ENCODE measurements at places on chromosomes 1 and 21.

- no peak for DNase-seq
Observed at GRCh38 chr1:204962742-204963632, 80.0 kb upstream of the CNTN2 start.

DNA sequence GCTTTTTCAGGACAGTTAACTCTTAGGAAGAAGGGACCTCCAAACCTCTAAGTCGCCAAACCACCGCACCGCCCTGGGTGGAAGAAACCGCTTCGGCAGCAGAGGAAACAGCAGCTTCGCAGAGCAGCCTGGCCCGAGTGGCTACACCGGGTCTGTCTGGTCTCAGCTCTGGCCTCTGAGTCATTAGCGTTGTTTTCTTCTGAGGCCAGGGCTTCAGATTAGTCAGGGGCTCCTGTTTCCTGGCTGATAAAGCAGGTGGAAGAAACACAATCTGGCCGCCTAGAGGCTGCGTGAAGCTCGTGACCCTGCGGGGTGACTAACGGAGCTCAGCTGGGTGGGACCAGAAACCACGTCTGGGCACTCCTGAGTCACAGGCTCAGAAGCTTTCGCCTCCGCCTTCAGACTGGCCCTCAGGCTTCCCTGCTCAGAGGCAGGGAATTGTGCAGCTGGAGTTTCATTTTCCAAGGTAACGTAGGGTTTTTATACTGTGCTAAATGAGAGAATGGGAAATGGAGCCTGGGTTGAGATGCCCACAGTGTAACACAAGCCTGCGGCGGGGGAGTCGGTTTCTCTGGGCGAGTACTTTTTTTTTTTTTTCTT is 44.9 kb downstream of the CHAF1B start:
- peak; percentile 12 for DNase-seq

- no peak for DNase-seq
Observed at GRCh38 chr1:11804666-11805421, 920 bp downstream of the MTHFR start.

GRCh38 chr1:222786121-222786520 is 28.7 kb upstream of the DISP1 start:
- no peak for DNase-seq

GRCh38 chr21:15058854-15059263 is 5.9 kb downstream of the NRIP1 start:
- DNase-seq, result no peak

DNA sequence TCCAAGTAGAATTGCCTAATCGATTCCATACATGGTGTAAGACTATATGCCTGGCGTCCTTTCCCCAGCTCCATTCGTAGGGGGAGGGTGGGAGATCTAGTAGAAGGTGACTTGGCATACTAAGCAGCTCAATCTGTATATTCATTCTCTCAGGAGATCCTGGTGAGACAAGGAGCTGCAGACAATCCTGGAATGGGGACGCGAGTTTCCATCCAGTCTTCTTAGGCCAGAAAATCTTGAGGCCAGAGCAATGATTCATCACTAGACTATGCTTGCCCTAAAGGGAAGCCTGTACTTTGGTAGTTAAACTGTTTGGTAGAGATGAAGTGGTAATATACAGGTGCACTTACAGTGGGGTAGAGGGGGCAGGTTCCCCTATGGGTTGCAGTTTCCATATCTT is 468.7 kb downstream of the ADGRL2 start:
- no peak for DNase-seq

DNA sequence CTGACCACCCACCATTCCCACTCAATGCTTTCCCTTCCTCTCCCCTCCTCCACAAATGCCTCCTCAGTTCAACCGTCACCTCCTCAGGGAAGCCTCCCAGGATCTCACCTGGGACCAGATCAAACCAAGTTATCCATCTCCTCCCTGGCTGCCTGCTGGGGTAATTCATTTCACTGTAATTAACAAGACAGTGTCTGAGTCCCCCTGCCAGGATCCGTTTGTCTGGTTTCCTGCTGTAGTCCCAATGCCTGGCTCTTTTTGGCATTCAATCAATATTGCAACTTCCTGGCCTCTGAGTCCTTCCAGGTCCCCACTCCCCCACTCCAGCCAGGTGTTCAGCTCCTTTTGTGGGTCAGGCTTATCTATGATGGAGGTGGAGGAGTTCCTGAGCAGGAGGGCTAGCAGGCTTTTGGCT is 687.7 kb downstream of the PTPRU start:
- DNase-seq, result no peak

DNA sequence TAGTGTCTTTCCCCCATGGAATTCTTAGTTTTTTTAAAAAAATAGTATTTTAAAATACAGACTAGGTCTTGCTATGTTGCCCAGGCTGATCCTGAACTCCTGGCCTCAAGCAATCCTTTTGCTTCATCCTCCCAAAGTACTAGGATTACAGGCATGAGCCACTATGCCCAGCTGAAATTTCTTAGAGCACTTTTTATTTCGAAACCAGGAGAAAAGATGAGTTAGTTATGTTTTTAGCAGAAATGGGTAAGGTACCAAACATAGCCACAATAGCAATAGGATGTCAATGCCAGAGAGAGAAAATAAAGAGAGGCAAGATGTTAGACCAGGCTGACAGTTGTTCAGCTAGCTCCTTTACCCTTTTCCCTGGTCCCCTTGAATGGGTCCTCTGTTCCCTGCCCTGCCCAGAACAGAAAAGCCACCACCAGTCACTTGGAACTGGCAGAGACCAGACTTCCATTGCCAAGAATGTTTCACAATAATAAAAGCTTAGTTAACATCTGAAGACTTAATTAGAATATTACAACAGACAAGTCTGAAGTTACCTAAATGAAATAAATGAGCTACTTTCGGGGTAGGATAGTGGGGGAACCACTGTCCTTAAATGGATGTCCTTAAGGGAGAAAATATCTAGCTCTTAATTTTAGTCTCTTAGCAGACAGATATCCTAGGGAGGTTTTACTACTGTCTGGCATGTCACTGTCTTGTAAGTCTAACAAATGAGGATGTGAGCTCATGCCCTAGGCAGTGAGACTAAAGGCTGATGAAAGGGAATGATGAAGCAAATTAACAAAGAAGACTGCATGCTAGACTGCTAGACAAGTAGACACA is 54.3 kb downstream of the ABL2 start:
- DNase-seq, result no peak

DNA sequence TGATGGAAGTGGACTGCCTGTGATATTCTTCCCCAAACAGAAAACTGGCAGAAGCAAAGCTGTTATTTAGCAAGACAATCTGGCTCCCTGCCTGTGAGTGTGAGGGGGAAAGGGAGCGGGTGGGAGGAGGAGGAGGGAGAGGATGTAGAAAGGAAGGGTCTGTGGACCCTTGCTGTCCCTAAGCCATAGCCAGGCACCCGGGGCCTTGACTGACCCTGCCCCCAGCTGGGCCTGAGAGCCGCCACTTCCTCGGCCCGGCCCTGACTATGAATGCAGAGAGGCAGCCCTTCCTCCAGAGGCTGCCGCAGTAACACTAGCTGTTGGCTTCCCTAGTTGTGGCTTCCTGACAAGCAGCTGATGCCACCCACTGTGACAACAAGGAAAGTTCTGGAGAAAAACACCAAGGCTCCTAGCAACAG is 13.9 kb downstream of the PLA2G2F start:
- no peak for DNase-seq

DNA sequence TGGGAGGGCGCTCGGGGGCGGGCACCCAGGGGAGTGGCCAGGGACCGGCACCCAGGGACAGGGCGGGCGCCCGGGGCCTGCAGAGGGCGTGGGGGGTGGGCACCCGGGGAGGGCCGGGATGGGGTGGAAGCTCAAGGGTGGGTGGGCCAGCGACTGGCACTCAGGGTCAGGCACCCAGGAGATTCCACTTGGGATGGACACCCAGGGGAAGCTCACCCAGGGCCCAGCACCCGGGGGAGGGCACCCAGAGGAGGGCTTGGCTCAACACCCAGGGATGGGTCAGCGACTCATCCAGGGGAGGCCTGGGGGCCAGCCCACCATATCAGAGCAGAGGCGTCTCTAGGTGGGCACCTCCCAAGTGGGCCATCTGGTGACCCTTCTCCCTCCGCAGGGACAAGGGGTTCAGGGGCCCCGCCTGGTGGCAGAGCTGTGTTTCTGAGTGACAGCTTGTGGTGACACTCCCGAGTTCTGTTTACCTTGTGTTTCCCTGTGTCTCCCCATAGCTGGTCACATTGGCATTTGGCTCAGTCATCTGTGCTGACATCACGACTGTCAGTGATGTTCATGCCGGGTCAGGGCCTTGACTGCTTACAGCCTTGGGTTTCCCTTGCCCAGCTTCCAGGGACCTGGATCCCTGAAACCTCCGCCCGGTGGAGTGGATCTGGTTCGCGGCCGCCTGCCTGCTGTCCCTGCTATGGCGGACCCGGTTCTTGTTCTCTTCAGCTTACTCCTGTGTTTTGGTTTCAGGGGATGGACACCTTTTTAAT is 749 bp downstream of the IBA57 start:
- peak; percentile 29 for DNase-seq

- DNase-seq, result no peak
Observed at GRCh38 chr1:32357614-32358013, 4.7 kb downstream of the FAM229A start.

- DNase-seq, result no peak
Observed at GRCh38 chr1:167249702-167250101, 29.0 kb downstream of the POU2F1 start.

DNA sequence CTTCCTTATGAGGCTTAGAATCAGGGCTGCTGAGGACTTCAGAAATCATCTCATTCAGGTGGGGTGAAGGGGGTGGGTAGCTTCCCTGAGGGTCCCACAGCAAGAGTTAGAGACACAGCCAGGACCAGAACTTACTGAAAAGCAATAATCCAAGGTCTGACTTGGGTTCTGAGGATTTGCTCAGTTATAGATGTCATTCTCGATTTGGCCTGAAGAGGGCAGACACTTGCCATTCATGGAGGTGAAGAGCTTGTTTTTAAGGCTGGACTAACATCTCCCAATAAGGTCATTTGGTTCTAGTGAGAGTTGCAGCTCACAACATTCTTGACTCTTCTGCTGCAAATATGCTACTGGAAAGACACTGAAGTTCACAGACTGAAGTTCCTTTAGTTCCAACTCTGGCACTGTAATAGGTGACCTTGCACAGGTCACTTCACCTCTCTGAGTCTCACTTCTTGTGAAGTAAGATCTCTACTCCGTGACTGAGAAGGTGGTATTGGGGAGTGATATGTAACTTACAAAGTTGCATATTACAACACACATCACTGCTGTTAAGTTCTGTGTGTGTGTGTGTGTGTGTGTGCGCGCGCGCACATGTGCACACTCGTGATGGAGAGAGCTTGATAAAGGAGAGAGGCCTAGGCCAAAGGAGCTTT is 69.8 kb upstream of the DIRAS3 start:
- peak; percentile 9 for DNase-seq

DNA sequence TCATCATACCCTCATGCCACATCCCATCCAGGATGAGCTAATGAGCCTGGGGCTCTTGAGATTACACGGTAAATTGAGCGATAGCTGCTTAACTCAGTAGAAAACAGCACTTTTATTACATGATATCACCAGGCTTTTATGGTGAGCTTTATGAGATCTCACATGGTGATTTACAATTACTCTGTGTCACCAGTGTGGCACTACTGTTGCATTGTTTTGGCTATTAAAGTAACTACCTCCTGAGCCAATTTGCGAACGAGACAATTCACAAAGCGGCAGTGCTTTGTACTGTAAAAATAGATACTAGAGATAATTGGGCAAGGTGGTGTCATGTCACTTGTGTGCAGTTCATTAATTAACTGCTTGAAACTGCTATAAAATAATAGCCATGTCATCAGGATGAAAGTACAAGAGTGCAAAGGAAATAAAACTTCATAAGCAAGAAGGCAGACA is 767.7 kb upstream of the ADGRL2 start:
- no peak for DNase-seq

- no peak for DNase-seq
Observed at GRCh38 chr1:40122855-40123254, 25.8 kb upstream of the PPT1 start.

- no peak for DNase-seq
Observed at GRCh38 chr21:45950740-45951515, 30.6 kb upstream of the COL6A1 start.

- DNase-seq, result no peak
Observed at GRCh38 chr21:37429356-37429755, 62.8 kb downstream of the DYRK1A start.

DNA sequence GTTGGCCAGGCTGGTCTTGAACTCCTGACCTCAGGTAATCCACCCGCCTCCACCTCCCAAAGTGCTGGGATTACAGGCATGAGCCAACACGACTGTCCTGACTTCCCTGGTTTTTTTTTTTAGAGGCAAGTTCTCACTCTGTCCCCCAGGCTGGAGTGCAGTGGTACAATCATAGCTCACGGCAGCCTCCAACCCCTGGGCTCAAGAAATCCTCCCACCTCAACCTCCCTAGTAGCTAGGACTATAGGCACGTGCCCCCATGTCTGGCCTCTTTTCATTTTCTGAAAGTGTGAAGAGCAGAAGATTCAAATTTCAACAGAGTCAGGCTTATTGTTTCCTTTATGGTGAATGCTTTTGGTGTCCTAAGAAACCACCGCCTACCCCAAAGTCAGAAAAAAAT is 21.7 kb upstream of the SOX13 start:
- no peak for DNase-seq

DNA sequence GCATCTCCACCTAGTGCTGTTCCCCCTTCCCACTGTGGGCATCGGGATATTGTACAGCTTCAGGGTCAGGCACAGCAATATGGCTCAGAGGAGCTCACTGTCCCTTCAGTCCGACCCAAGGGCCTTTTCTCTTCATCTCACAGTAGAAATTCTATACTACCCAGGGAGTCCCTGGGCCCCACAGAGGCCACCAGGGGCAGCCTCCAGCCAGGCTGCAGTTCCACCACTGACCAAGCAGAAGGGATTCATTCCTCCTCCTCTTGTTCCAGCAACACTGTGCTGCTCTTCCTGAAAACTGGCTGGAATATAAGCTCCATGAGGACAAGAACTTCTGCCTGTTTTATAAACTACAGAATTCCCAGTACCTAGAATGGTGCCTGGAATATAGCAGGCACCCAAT is 70.5 kb downstream of the CD34 start:
- no peak for DNase-seq

DNA sequence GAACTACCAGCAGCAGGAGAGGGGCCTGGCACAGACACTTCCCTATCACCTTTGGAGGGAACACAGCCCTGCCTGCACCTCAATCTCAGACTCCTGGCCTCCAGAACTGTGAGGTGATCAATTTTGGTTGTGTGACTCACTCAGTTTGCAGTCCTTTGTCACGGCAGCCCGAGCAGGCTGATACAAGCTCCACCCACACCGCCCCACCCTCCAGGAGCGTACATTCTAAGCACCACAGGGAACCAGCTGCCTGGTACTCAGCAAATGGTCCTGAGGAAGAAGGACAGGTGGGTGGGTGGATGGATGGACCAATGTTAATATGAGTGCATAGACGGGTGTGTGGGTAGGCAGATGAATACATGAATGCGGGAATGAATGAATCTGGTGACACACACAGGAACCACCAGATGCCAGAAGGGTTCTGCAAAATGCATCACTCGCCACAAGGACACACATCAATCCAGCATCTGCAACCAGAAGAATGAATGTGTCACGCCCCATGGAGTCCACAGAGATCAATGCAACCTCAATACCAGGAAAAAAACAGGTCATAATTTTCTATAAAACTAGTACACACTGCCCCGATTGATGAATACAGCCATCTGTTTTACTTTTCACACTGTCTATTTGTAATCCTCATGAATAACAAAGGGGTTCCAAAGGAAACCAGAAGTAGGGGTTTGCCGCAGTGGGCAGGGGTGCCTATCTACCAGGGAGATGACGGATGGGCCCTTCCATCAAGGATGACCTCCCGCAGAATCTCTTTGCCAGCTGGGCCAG is 284.5 kb downstream of the NPHP4 start:
- DNase-seq, result no peak

- DNase-seq, result no peak
Observed at GRCh38 chr1:26345718-26346117, 8.2 kb downstream of the CRYBG2 start.

- DNase-seq, result no peak
Observed at GRCh38 chr21:31900121-31900895, 27.5 kb downstream of the HUNK start.
